ENCODE measurements at places on chromosomes 4 and X.

- no peak for DNase-seq
Measured at GRCh38 chr4:172514801-172515200, 653.8 kb upstream of the GALNT7 start.

GRCh38 chr4:162586266-162586665 is 422.5 kb upstream of the FSTL5 start:
- no peak for DNase-seq

- DNase-seq: no peak
Measured at GRCh38 chrX:53422861-53423306, at the start of gene RIBC1. TSS of gene RIBC1 (plus strand) at chrX:53422873. CDS start at chrX:53426277, 3,404 bp downstream.

- no peak for DNase-seq
Measured at GRCh38 chr4:17647927-17648326, 33.5 kb downstream of the MED28 start.

- no peak for DNase-seq
Measured at GRCh38 chr4:57083090-57083489, 27.1 kb downstream of the IGFBP7 start.

DNA sequence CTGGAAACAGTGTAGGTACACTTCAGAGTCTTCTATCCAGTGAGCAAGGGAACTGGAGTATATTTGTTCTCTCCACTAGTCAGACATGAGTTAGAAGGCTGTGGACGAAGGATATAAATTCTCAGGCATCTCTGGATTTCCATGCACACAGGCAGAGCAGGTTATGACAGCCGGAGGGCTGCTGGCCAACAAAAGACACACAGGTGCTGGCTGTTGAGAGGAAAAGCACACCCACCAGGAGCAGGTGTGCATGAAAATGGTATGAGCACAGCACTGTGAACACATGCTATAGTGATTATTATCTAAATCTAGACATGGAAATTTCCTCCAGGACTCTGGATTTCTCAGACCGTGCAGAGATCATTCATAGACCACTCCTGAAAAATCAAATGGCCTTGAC is 444.7 kb upstream of the RPS6KA3 start:
- no peak for DNase-seq

DNA sequence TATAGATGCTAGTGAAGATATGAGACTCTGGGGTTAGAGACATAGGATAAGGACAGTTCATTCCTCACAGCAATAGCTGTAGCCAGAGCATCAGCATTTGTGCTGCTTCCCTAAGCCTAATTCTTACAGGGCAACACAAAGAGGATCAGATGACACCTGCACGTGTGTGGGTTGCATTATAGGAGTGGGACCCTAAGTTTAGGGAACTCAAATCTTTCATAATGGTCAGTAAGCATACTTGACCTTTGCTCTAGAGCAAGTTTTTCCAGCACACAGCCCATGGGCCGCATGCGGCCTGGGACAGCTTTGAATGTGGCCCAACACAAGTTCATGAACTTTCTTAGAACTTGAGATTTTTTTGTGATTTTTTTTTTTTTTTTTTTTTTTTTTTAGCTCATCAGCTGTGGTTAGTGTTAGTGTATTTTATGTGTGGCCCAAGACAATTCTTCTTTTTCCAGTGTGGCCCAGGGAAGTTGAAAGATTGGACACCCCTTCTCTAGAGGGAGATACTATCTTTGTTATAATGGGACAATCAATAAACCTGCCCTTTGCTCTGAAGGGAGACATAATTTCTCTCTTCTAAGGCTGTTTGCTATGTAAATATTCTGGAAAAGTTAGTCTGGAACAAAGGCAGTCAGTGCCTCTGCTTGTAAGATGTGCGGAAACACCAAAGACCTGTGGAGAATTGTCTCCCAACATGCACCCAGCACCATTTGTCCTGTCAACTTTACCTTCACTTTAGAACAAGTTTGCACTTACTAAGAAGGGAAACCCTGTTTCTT is 650.2 kb downstream of the ZNF674 start:
- DNase-seq: no peak

DNA sequence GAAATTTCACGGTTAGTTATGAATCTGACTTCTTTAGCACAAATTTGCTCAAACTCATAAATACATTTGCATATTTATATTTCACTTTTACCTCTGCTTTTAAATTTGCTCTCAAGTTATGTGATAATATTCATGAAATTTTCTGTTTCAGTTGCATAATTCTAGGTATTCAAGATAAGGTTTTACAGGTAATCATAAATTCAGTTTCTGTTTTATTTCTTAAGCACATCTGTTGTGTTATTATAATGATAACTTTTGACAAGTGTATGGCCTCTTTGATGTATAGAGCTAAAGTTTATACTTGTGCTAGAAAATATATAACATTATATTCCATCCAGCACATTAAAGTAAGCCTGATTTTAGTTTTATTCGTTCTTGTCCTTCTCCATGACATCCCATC is 308.1 kb downstream of the SLC7A11 start:
- DNase-seq: no peak

DNA sequence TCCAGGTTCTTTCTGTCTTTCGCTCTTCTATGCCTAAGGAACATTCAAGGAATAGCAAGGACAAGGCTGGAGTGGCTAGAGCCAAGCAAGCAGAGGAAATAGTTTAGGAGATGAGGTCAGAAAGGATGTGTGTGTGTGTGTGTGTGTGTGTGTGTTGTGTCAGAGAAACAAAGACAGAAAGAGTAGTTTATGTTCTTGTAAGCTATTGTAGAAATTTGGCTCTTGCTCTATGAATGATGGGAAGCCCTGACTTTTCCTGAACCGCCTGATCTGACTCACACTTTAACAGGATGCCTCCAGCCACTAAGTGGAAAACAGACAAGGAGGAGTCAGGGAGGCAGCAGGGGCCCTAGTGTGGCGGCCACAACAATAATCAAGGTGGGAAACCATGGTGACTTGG is 39.7 kb downstream of the LGI2 start:
- DNase-seq: no peak

- DNase-seq: no peak
Measured at GRCh38 chr4:173436771-173437265, 37.9 kb upstream of the SCRG1 start.

GRCh38 chr4:7272404-7272803 is 80.1 kb downstream of the SORCS2 start:
- no peak for DNase-seq

DNA sequence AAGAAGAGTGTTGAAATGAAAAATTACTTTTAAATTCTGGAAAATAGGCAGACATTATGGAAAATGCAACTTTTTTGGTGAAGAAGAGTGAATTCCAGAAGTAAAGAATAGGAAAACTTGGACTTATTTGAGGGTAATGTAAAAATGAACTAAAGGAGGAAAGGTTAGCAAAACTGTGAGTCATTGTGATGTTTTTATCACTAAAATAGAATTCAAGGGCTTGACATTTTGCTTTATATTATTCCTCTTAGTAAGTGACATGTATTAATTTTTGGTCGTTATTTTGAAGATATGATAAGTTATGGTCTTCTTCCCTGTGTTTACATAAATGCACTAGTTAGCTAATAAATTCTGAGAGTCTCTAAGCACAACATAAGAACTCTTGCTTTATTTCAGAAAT is 390.9 kb downstream of the FAT4 start:
- DNase-seq: no peak

- DNase-seq: no peak
Measured at GRCh38 chrX:43436517-43436916, 219.6 kb upstream of the MAOA start.

DNA sequence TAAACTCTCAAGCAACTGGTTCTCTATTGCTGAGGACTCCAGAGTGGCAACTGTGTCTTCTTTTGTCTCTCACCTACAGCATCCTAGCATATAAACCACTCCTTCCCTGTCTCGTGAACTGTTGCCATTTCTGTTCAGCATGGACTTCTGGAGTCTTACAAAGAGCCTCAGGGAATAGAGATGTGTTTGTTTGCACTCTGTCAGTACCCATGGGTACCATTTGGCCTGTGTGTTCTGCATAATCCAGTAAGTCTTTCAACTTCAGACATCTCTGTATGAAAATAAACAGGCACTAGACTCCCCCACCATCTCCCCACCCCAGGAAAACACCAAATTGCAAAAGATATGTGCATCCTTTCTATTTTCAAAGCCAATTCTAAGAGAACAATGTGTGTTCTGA is 1351.6 kb upstream of the PABPC4L start:
- no peak for DNase-seq

DNA sequence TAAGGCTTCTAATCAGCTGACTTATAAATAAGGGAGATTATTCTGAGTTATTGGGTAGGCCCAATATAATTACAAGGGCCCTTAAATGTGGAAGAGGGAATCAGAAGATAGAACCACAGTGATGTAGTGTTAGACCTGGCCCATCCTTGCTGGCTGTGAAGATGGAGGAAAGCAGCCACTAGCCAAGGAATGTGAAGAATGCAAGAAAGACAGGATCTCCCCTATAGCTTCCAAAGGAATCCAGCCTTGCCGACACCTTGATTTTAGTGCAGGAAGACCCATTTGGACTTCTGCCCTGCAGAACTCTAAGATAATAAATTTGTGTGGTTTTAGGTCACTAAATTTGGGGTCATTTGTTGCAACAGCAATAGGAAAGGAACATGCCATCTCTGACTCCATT is 150.6 kb downstream of the SPATA18 start:
- no peak for DNase-seq

GRCh38 chr4:11537846-11538245 is 109.2 kb upstream of the HS3ST1 start:
- no peak for DNase-seq
